Central memory CD8-positive, alpha-beta T cell (primary cell): ENCODE measurements at places on chromosomes 2 and 18.

GRCh38 chr2:132274000-132274399 lies 112.2 kb upstream of the ANKRD30BL start:
- DNase-seq: no peak

DNA sequence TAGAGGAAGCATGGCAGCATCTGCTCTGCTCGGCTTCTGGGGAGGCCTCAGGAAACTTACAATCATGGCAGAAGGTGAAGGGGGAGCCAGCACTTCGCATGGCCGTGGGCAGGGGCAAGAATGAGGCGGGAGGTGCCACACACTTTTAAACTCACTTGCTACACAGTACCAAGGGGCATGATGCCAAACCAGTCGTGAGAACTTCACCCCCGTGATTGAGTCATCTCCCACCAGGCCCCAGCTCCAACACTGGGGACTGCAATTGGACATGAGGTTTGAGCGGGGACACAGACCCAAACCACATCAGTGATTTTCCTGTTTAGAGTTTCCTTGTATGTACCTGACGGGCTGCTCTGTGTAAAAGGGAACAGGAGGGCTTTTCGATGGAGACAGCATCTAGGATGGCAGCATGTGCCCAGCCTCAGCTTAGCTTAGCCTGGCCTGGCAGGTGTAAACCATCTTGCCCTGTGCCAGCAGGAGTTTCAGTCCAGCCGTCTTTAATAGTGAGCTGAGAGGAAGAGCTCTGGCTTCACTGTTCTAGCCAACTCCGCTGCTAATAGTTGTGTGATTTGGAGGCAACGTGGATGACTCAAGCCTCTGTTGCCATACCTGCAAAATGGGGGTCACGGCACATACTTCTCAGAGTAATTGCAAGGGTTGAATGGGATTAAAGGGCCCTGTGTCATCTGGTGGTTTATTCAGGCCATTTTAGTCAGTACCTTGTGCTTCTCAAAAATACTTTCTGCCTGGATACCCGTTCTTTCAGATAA lies 101.8 kb downstream of the ASAP2 start:
- DNase-seq: no peak

GRCh38 chr2:141020346-141020745 lies 1110.5 kb downstream of the LRP1B start:
- DNase-seq: no peak

- no peak for DNase-seq
Measured at GRCh38 chr18:62280786-62281185, 44.3 kb upstream of the TNFRSF11A start.

- no peak for DNase-seq
Measured at GRCh38 chr2:106703161-106703560, 182.8 kb downstream of the ST6GAL2 start.

GRCh38 chr2:186909095-186909494 lies 60.1 kb upstream of the ZSWIM2 start:
- no peak for DNase-seq

- no peak for DNase-seq
Measured at GRCh38 chr18:47917923-47918610, 12.4 kb downstream of the SMAD2 start.

GRCh38 chr2:227095346-227095745 lies 68.7 kb downstream of the COL4A4 start:
- no peak for DNase-seq

DNA sequence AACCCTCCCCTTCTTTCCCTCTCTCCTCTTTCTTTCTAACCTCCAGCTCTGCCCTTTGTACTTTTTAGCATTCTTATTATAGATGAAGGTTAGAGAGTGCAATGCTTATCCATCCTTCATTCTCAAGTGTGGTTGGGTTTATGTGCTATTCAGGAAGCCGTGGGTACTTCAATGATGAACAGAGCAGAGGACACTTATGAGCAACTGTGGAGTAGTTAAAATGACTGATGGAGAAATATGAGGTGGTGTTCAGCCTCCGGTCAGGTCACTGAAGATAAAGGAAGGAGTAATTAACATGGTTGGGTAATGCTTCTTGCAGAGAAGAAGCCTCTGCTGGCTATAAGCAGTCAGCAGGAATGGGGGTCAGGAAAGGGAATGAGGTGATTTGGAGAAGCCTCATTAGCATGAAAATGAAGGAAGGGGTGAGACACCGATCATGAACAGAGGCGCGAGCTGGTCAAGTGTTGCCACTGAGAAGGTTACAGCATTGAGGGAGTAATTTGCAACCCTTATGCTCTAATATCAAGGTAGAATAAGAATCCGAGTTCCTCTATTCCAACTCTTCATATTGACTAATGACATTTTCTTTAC lies 174.7 kb downstream of the LPIN1 start:
- DNase-seq: no peak

DNA sequence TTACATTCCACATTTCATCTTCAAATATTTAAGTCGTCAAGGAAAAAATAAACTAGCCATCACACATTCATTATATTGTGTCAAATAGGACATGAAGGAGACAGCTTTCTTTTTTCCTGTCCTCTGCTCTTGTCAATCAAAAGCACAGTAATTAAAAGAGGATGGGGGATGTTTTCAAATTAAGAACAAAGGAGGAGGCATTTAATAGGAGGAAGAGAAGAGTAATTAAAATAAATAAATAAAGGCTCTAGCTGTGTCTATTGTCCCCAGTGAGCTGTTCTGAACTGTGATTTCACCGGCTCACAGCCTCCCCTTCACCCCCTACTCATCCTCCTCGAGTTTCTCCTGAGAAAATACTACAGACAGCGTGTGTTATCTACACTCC lies 1377.1 kb upstream of the PIK3C3 start:
- no peak for DNase-seq
